ENCODE measurements at places on chromosomes 1 and 21.
A peak's percentile ranks its signal among the peaks of the same experiment; 100 is the strongest.

GRCh38 chr1:41809692-41810091 lies 109.0 kb downstream of the HIVEP3 start:
- DNase-seq = peak; percentile 75

- DNase-seq = peak; percentile 10
These were observed 143.4 kb downstream of the ZZZ3 start for GRCh38 chr1:77538956-77539518.

- no peak for DNase-seq
These were observed 94.7 kb downstream of the CHD1L start for GRCh38 chr1:147337040-147337630.

- DNase-seq = no peak
These were observed 51.0 kb upstream of the POU2F1 start for GRCh38 chr1:167169642-167170041.

DNA sequence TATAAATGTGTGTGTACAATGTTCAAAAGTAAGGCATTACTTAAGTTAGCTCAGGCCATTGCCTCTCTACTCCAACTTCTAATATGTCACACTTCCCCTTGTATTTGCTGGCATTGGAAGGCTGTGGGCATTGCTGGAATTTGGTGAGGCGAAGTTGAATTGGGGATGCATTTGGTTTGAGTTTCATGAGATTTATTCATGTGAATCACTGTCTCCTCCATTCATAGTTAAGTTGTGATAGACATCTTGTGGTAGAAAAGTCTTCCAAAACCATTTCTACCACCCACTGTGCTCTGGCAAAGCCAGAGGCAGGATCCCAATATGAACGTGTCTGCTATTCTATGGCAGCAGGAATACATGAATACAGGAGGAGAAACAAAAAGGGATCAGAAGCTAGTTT lies 397.8 kb upstream of the USP24 start:
- no peak for DNase-seq

GRCh38 chr1:47934243-47934805 lies 62.9 kb downstream of the TRABD2B start:
- DNase-seq = no peak

DNA sequence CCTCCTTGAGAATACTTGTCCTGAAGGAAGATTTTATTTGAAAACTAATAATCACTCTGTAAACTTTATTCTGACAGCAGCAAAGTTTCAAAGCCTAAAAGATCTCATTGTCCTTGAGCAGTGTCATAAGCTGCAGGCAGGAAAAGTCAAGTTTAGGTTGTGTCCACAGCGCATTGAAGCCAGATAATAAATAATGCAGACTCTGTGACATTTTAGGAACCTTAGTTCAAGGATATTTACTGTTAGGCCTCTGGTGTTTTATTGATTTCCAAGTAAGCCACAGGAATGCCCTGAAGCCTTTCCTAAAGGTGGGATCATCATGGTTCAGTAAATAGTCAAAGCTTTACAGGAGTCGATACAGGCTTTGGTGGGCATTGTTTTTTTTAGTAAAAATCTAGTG lies 356.4 kb upstream of the SGIP1 start:
- no peak for DNase-seq

DNA sequence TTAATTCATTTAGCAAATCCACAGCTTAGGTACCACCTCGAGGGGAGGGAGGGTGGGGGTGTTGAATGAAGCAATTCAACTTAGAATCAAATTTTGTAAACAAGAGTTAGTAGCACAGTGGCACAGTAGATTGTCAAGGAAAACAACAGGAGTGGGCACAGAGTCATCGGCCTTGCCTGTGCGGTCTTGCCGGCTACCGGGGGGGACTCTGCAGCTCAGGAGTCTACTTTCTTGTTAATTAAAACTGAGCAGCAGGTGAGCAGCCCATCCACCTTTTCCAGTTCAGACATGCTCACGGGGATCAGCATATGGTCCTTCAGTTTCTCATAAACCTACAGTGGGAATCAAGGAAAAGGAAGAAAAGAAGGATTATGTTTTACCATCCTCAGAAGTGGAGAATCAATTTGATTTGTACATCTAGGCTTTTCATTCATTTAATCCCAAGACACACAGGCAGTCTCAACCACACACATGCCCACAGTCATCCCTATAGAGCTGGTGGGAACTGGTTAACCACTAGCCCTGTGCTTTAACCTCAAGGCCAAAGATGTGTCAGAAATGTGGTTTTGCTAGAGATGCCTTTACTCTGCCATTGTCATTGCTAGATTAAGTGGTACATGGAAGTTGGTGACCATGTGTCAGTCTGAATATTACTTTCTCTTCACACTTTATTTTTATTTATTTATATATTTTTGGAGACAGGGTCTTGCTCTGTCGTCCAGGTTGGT lies 45.0 kb upstream of the BCL10 start:
- DNase-seq = no peak

DNA sequence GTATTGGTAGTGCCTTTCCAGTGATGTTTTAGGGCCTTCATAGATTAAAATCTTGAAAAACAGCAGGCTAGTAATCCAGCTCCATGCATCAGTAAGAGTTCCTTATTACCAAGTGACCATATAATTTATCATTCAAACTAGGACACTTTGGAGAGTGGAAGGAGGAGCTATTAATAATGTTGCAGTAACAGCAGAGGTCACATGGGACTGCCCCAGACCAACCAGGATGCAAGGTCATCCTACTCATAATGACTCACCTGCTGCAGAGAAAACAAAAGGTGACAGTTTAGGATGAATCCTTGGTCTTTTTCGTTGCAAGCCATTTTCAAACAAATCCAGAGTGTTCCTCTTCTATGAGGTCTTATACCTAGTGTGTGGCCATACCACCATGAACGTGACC lies 187.4 kb downstream of the NUF2 start:
- DNase-seq = no peak

DNA sequence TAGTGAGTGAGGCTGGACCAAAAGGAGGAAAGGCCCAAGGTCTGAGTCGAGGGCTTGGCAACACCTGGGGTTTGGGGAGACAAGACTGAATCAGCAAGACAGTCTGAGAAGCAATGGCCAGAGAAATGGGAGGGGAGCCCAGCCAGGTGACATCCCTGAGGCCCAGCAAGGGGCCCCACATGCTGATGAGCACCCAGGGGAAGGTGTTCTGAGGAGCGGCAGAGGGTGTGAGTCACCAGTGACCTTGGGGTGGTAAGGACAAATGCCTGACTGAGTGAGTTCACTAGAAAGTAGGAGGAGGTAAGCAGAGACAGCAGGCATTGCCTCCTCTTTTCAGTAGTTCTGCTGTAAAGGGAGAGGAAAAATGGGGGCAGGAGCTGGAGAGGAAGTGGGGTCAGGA lies 192.4 kb upstream of the GALNT2 start:
- no peak for DNase-seq

- no peak for DNase-seq
These were observed 18.4 kb downstream of the RWDD3 start for GRCh38 chr1:95252422-95252821.

DNA sequence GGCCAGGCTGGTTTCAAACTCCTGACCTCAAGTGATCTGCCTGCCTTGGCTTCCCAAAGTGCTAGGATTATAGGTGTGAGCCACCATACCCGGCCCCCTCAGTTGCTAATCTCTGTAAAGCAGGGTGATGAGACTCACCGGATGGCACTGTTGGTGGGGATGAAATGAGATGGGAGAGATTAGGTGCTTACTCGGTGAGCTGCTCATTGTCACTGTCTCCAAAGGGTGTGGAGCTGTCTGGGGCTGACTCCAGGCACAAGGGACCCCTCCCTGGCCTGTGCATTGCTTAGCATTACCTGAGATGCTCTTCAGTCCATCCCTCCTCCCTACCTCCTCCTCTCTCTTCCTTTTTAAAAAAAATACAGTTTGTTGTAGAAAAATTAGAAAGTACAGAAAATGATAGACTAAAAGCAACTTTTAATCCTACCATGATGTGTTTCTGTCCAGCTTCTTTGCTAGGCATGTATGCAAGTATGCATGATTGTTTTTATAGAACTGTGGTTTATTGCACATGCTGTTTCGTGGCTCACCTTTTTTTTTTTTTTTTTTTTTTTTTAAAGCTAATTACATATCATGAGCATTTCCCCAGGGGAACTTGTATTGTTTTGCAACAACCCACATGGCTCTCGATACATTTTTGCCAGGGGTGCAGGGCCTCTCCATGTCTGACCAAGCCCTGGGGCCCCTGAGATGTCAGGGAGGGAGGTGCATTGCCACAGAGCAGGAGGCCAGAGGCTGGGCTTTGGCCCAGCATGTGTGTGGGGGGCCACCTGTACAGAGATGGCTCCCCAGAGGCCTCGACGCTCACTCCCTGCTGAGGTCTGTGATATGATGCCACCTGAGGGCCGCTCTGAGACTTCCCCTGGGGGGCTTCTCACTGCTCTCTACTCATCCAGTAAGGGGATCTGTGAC lies 55.4 kb downstream of the ARHGEF10L start:
- DNase-seq = no peak

- DNase-seq = no peak
These were observed 189.7 kb upstream of the ADGRL4 start for GRCh38 chr1:79196211-79196610.

DNA sequence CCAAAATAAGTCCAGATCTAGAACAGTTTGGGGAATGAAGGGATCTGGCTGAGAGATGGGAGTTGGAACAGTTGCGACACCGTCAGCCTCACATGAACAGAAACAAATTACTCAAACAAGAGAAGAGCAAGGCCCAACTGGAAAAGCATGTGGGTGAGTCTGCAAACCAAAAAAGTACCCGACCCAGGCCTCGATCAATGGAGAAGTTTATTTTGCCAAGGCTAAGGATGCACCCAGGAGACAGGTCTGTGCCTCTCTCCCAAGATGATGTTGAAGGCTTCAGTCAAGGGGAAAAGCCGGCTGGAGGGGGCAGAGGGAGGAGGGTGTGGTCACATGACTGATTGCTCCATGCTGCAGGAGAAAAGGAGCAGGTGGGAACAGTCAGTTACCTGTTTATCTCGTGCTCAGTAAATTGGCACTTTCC lies 42.3 kb downstream of the KRTAP10-1 start:
- DNase-seq = peak; percentile 42

DNA sequence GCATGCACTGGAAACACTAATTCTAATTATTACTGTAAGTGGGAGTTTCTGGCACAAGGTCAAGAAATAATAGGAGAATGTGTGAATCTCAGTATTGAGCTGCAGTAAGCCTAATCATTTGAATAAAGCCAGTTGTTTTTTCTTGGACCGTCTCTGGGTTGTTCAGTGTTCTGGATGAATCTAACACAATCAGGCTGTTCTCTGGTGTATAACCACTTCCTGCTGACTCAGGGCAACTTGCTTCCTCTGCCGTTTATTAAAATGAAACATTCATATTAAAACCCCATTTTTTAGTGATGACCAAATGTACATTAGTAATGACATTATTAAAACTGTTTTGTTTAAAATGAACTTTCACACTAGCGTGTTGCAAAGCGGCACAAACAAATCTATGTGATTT lies 273.1 kb upstream of the SNX7 start:
- peak; percentile 12 for DNase-seq

DNA sequence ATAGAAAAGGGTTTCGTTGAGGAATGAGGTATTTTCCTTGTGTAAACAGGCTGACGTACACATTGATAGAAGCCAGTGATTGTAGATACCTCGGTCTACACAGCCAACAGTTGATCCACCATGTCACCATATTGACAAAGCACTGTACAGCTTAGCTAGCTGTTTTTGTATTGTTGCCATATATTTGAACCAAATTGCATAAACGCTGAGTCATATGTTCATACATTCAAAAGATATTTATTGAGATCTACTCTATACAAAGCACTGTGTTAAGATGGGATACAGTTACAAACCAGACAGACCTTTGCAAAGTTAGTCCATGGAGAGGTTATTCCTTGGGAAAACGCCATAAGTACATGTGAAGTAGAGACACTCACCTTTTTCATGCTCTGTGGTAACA lies 132.4 kb upstream of the ATP1B1 start:
- no peak for DNase-seq

DNA sequence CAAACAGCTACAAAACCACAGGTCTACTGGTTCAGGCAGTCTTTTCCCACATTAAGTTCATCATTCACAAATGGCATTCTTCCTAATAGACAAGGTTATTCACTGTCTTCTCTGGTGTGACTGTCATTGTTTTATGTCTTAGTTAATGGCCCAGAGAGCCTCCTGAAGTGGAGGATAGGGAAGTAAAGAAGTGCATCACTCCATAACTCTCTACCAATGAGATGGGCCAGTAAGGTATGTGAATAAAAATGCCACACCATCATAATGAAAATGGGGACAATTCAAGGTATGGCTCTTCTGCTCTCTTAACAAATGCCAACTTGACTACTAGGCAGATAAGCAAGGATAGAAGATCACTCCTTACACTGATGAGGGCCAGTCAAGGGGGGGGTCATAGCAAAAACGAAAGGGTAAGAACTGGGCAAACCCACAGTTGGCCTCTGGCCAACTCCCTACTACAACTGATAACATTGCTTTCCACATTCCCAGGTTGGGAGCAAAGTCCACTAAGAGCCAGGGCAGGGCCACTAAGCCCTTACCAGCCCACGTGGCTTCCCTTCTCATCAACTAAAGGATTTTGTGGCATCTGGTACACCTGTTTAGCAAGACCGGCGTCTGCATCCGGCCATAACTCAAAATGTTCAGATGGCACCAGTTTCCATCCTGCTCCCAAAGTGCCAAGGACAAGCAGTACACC lies 10.0 kb downstream of the PABPC4 start:
- DNase-seq = no peak

- no peak for DNase-seq
These were observed 219.2 kb downstream of the PTPRC start for GRCh38 chr1:198858033-198858432.

GRCh38 chr1:1345384-1345783 lies 3.8 kb downstream of the DVL1 start:
- no peak for DNase-seq

- DNase-seq = peak; percentile 23
These were observed 158.2 kb upstream of the KLHDC7A start for GRCh38 chr1:18322368-18323032.

- no peak for DNase-seq
These were observed 104.8 kb downstream of the ETS2 start for GRCh38 chr21:38910390-38911067.

GRCh38 chr1:218547957-218548730 lies 203.0 kb downstream of the TGFB2 start:
- no peak for DNase-seq

DNA sequence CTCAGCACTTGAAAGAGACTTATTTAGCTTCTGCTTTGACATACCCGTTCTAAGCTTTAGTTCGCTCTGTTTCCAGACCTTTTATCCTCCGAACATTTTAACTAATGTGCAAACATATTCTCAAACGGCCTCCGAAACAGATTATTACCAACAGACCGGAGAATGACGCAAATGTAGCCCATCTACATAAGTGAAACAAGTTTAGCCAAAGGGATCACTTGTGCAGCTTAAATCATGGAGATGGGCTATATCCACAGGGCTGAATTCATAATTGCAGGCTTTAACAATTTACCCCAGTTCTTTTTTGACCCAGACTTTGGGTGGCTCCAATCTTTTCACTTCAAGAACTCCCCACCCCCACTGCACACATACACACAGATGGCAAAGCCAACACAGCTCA lies 119.7 kb downstream of the KCNH1 start:
- DNase-seq = no peak

GRCh38 chr1:162011337-162012012 lies 12.2 kb downstream of the OLFML2B start:
- no peak for DNase-seq

- DNase-seq = no peak
These were observed 18.3 kb upstream of the NGF start for GRCh38 chr1:115356356-115356755.

Measured in suppressor macrophage (primary cell).